Transverse colon (tissue), 4 donors: ENCODE measurements at places on chromosomes 1 and 21.

- no peak for DNase-seq
These were observed 192.2 kb downstream of the TRABD2B start for GRCh38 chr1:47805018-47805417.

DNA sequence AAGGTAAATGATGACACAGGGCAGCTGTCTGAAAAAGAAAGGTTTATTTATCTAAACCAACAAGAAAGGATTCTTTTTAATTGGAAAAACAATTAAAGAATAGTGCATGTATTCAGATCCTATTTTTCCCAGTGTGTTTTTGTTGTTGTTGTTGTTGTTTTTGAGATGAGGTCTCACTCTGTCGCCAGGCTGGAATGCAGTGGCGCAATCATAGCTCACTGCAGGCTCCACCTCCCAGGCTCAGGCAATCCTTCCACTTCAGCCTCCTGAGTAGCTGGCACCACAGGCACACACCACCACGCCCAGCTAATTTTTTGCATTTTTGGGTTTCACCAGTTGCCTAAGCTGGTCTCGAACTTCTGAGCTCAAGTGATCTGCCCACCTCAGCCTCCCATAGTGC is 22.1 kb downstream of the NEK2 start:
- DNase-seq, result no peak

DNA sequence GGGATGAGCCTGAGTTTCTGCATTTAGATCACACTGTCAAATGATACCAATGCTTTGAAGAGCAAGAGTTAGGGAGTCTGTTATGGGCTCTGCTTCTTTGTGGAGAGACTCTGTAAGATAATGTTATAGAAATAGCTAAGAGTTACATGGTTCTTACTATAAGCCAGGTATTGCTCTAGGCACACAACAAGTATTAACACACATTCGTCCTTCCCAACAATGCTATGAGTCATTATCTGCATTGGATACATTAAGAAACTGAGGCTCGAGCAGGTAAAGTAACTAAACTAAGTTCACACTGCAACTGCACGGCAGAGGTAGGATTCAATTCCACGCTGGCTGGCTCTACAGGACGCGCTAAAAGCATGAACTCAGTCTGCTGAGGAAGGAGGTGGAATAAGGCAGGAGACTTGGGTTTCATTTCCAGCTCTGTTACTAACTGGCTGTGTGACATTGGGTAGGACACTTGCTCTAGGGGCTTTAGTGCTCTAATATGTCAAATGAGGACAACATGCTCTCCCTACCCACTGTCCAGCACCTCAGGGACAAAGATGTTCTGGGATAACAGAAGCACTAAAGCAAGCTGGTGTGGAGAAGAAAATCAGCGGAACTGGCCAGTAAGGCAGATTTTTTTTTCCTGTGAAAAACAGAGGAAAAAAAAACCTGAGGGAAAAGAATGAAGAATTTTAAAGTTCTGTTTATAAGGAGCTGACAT is 23.7 kb upstream of the IL20 start:
- DNase-seq, result no peak

GRCh38 chr1:76289692-76290091 is 215.1 kb downstream of the ST6GALNAC3 start:
- no peak for DNase-seq

DNA sequence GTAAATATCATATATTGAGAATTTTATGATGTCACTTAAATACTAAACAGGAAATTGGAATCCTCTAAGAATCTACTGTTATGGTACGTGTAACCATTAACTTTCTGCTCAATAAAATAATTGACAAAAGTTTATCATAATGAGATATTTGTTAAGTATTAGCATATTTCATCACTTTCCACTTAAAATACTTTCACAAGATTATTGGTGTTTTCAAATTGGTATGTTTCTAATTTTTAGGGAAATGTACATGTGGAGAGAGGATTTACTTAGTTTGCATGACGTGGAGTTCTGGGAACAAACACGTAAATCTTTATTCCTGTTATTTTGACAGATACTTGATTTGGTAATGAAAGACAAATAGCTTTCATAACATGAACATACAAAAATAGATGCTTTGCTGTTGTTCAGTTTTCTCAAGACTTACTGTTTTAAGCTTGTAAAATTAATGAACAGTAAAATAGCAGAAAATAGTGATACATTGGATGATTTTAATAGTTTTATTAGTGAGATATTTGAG is 1.6 kb downstream of the SRSF11 start:
- DNase-seq, result no peak

GRCh38 chr1:117128323-117129079 is 7.0 kb upstream of the TRIM45 start:
- DNase-seq, result no peak

GRCh38 chr1:225855503-225856300 is 26.5 kb downstream of the TMEM63A start:
- no peak for DNase-seq

DNA sequence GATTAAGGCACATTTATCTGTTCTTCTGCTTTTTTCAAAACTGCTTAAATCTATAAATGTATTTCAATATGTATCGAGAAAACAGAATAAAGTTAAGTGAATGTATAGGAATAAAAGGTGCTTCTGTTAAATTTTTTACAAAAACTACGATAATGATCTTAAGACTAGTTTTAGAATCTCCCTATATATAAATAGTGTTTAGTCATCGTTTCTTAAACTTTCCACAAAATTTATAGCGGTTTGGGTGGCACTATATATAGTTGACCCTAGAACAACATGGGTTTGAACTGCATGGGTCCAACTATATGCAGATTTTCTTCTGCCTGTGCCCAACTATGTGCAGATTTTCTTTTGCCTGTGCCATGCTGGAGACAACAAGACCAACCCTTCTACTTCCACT is 125.7 kb downstream of the CRB1 start:
- DNase-seq, result no peak

GRCh38 chr1:30981172-30981571 is 72.6 kb upstream of the SDC3 start:
- no peak for DNase-seq

DNA sequence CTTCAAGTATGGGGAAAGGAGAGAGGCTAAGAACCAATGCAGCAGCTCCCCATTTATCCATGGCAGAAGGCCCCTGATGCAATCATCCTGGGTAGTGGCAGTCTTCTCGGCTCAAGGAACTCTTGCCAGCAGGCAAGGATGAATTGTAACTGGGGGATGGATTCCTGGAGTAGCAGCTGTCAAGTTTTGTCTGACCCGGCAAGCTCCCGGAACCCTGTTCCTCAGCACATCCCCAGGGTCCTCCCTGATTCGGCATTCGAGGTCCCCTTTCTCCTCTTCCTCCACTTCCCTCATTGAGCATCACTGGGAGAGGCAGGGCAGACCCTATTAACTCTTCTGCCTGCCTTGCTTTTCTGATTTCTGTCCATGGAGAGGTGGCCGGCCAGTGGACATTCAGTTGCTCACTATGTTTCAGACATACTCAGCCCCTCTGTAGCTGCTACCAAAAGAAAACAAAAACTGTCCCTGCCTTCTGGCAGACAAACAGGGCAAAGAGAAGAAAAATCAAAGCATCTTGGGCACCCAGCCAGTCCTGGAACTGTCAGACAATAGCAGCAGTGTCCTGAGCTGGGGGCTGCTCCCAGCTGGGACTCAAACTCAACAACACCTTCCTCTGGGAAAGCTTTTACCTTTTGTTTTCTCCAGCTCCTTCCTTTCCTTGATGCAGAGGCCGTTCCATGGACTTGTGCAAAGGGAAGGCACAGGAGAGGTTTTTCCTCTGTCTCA is 5.6 kb upstream of the PTCH2 start:
- DNase-seq, result no peak

DNA sequence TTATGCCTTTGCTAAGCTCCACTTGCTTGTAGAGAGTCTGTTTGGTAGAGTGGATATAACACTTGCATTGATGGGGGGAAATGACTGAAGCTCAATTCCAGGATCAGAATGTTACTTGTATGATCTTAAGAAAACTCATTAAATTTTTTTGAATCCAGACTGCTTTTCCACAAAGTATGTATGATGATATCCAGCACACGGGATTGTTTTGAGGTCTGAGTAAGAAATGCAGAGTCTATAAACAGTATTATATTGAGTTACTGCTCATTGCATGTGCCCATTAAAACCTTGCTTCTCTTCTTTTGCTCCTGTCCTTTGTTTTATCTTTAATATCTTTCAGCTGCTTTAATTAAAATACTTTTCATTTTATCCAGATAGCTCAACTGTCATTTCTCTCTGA is 570.4 kb upstream of the ZRANB2 start:
- no peak for DNase-seq

DNA sequence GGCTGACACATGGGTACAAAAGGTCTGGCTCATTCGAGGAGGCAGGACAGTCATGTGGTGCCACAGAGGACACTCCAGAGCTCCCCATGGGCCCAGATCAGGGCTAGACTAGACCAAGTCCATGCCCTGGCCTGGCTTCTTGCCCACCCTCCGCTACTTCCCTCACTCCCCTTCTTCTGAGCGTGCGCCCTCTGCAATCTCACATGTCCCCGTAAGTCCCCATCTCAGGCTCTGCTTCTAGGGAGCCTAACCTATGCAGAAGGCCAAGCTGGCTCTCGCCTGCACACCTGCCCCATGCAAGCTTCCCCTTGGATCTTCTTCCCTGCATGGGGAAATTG is 553.6 kb downstream of the PTPRU start:
- no peak for DNase-seq

GRCh38 chr1:213513006-213513405 is 462.0 kb downstream of the RPS6KC1 start:
- no peak for DNase-seq

DNA sequence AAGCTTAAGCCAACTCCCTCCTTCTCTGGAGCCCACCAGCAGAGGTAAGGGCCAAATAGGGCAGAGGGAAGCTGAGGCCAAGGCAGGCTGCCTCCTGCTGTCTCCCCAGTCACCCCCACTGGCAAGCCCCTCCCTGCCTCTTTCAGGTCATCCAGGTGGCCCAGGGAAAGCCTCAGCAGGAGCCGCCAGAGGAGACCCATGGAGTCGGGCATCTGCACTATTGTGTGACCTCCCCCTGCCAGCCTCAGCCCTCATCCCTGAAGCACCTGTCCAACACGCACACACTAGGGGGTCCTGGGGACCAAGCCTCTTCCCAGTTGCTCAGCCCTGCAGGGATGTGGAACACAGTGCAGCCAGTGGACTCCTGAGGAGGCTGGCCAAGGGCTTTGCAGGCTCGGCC is 5.3 kb upstream of the NAXE start:
- DNase-seq, result no peak

- DNase-seq, result no peak
These were observed 1.5 kb upstream of the RGS1 start for GRCh38 chr1:192574073-192574472.

DNA sequence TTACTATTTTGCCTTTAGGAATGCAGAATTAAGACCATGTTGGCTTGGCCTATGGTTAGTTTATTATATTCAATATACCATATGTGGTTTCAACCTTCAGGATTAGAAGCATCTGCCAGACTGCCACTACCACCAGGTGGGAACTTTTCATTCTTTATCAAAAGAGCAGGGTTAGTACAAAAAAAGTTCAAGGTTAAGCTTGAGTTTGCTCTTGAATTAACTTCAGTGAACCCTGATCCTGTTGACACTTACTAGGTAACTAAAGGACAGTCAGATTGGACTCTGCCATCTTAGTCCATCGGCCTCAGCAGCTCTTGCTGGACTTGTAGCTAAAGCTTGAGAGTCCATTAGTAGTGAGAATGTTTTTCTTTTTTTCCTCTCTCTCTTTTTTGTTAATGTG is 22.1 kb downstream of the CLIC4 start:
- DNase-seq, result no peak

DNA sequence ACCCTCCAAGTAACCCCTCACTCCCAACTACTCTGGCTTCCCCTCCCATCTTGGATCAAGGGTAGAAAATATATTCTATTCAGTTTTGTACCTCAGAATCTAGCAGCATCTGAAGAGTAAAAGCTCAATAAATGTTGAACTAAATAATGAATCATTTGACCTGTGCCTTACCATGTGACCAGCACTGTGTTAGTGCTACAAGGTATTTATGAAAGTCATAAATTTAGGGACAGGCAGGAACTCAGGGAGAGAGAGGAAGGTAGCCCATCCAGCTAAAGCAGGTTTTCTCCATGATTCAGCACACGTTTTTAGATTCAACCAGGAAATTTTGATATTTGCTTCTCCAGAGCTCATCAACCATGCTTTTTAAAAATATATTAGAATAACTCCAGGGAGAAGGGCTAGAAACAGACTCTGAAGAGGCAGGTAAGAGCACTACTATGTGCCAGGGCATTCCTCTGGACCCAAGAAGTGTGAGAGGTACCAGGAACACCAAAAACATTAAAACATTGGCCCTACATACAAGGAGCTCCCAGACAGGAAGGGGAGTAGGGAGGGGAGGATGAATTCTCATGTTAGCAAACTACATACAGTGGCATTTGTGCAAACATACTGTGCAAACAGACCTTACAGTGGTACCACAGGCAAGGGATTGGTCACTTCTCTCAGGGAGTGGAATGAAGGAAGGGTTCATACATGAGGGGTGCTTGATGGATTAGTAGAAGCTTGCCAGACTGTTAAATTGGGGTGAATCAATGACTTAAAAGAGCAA is 64.3 kb downstream of the FYB2 start:
- DNase-seq, result no peak

DNA sequence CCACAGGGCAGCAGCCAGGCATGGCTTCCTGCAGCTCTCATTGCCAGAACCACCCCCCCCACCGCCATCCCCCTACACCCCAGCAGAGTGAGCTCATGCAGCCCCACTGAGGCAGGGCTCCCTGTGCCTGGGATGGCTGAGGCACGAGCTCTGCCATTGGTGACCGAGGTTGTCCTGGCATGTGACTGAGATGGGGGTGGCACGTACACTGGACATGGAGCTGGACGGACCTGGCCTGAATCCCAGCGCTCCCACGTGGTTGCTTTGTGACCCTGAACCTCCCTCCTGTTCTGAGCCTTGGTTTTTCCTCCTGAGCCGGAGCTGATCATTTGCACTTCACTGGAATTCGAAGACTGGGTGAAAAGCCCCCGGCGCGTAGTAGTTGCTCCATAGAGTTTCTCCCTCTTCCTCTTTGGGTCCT is 28.3 kb downstream of the ALPL start:
- no peak for DNase-seq

GRCh38 chr21:27094184-27094948 is 127.5 kb upstream of the ADAMTS5 start:
- DNase-seq, result no peak

GRCh38 chr1:67973051-67973450 is 77.4 kb downstream of the DIRAS3 start:
- no peak for DNase-seq

DNA sequence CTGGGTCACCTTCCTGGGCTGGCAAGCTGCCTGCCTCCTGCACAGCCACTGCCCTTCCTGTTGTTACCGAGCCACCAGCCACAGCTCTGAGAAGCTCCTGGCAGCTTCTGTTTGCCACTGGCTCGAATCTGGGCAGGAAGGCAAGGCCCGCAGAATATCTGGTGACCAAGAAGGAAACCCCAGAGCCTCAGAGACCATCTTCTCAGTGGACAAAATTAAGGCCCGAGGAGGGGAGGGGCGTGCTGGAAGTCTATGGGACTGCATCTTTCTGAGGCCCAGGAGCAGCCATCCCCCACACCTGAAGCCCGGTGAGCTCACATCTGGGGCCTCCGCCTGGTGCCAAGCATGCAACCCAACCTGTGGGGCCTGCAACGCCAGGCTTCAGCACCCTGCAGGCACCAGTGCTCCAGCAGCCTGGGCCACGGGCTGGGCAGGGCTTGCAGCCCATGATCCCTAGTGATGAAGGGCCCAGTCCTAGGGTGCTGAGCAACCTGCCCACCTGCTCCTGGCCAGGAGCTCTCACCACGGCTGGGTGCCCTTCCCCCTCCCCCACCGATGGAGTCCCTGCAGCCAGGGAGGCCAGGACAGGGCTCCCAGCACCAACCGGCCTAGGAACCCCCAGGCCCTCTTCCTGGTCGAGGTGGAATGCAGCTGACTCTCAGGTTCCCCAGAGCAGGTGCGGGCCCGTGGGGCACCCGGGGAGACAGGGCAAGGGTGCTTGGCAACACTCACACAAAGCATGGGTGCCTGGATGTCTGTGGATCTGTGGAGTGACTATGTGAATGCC is 879 bp downstream of the CPTP start:
- DNase-seq, result peak; percentile 63
